SJSA1 (cell line): ENCODE measurements at places on chromosomes 7 and 10.

- no peak for DNase-seq
These were observed 724.5 kb upstream of the POT1 start for GRCh38 chr7:125654076-125654475.

- DNase-seq: no peak
These were observed 241.6 kb upstream of the GALNT17 start for GRCh38 chr7:70890147-70890969.

DNA sequence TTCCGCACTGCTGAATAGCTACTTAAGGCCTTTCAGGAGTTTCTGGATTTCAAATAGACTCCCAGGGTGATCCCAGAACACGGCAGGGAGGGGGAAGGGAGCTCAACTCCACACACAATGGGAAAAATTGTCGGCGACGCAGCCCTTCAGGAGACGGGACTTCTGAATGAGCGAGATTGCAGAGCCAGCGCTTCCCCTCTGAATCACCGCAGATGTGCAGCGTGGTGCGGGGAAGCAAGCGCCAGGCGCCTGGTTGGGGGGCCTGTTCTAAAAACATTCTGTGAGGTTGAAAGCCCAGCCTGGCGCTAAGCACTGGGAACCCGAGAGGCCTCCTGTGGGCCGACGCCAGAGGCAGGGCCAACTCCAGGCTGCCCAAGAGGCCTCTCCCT is 163.3 kb downstream of the MAD1L1 start:
- no peak for DNase-seq

DNA sequence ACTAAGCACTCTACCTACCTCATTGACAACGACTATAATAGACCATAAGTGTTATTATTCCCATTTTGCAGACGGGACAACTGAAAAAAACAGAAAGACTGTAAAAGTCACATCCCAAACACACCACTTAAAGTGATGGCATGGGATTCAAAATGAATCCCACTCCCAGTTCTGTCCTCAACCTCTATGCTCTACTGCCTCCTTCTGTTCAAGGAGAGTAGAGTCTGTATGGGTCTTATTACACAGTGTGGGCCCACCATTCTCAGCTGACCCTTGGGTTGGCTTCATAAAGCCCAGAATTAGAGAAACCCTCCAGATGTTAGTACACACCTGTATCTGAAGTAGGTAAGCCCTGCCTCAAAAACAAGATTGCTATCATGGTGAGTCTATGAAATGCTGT is 102.2 kb downstream of the GRM8 start:
- DNase-seq: no peak

- no peak for DNase-seq
These were observed 134.4 kb downstream of the ADRA2A start for GRCh38 chr10:111211241-111211640.

DNA sequence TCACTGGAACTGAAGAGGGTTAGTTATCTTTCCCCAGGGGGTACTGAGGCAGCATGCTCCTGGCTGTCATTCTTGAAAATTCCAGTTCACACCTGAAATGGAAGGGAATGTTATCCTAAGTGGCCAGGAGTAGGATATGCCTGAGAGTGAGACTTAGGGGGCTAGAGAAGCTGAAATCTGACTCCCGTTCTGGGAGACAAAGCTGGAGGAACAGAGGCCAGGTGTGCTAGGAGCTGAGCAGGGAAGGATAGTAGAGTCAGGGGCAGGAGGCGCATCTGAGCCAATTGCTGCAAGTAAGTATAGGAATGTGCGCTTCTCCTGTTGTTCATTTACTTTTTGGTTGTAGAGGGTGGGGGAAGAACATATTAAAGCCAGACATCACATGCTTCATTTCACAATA is 58.1 kb upstream of the KIAA1217 start:
- no peak for DNase-seq

GRCh38 chr7:29884399-29885272 is 78.3 kb downstream of the WIPF3 start:
- DNase-seq: no peak

DNA sequence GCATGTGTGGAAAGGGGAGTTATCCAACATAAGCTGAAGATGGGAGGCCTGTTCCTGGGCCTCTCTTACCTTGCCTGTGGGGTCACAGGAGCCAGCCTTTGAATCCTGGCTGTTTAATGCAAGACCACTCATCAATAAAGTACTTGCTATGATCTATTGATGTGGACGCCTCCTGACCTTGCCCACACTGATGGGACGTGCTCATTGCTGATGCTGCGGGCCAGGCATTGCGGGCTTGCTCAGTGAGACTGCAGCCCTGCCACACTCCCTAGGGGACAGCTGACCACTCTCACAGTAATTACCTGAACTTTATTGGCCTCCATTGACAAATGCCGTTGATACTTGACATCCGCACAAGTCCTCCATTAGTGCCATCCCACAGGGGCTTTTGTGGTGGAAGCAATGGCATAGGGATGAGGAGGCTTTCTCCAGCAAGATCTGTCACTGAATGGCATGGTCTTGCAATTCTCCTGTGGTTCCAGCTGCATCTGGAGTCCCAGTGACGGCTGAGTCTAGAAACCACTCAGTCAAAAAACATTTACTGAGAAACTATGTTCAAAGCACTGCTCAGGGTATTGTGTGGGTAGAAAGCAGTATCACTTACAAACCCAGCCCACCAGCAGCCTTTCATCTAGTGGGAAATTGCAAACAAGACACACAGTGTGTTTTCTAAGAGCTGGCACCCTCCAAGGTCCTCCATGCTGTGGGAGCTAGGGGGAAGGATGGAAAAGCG is 135.1 kb upstream of the YAE1 start:
- no peak for DNase-seq

- DNase-seq: no peak
These were observed 238.7 kb downstream of the PLXNA4 start for GRCh38 chr7:132337450-132338080.

- no peak for DNase-seq
These were observed 165.6 kb downstream of the TPK1 start for GRCh38 chr7:144670218-144670617.

- DNase-seq: peak; percentile 59
These were observed 10.2 kb downstream of the KIAA1549 start for GRCh38 chr7:138970952-138971351.

DNA sequence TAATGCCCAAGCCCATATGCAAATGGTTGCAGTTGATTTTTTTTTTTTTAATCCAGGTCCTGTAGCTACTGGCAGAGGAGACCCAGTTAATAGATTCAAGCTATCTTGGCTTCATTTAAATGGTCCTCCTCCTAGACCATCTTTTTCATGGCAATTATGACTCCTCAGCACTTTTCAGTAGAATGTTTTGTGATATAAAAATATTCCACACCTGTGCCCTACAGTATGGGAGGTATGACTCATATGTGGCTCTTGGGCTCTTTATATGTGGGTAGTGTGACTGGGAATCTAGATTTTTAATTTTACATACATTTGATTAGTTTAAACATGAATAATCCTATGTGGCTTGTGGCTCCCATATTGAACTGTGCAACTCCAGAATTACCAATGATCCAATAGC is 80.1 kb downstream of the ITGB1 start:
- DNase-seq: no peak

DNA sequence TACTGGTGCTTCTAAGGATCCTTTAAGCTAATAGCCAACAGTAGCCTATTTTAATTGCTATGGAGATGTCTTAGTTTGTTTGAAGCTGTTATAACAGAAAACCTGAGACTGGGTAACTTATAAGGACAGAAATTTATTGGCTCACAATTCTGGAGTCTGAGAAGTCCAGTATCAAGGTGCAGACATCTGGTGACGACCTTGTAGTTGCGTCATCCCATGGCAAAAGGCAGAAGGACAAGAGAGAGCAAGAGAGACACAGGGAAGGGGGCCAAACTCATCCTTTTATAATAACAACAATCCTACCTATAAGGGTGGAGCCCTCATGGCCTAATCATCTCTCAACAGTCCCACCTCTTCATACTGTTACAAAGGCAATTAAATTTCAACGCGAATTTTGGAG is 39.1 kb downstream of the NRCAM start:
- no peak for DNase-seq

GRCh38 chr7:1503390-1503789 is 799 bp downstream of the INTS1 start:
- DNase-seq: no peak

GRCh38 chr10:3570131-3570729 is 214.8 kb downstream of the KLF6 start:
- no peak for DNase-seq

DNA sequence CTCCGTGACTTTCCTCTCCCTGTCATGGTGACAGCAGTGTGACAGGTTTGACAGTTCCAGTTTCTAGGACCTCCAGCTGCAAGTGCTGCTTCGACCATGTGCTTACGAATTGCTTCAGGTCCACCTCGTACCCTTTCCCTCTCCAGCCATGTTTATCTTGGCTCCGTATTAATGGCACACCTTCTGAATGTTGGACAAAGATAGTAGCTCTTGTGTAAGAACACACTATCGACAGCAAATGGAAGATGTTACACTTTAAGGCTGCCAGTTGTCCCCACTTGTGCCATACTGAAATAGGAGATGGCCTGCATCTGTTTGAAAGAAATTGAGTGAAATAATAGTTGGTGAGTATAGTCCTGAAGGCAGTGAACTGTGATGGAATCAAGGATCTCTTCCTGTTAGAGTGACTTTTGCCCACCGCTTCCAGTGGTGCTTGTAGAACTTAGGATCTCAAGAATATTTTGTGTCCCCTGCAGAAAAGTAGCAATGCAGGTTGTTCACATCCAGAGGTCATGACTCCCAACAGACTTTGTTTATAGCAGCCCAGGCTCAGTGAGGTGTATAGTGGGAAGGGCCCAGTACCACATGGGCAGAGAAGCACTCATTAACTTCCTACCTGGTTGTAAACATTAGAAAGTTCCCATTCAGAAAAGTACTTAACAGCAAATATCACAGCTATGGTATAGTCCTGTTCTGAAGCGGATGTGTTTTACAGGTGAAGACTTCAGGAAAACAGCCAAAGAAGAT is 629.7 kb upstream of the GALNT17 start:
- DNase-seq: no peak

GRCh38 chr7:2154831-2155230 is 77.9 kb downstream of the MAD1L1 start:
- DNase-seq: no peak

DNA sequence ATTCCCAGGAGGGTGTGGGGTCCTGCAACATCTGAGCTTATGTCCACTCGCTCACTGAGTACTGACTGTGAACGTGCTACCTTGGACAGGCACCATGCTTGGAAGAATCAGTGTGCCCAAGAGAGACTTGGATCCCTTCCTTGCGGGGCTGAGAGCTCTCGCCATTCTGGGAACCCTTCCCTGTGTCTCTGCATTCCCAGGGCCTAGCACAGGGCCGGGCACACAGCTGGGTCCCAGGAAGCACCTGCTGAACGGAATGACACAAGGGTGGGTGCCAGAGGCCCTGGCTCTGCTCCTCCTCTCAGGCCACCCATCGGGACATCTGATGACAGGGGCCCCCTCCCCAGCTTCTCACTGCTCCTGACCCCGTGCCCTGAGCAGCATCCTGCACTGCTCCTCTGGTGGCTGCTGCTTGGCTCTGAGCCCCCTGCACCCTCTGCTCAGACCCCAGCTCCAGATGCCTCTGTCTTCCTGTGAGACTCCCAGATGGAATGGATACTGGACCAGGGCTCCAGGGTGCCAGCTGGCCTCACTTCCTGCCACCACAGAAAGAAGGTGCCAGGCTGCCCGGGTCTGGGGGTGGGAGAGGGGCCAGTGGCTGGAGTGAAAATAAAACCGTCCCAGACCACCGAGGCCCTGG is 129.6 kb downstream of the NEURL1 start:
- no peak for DNase-seq

DNA sequence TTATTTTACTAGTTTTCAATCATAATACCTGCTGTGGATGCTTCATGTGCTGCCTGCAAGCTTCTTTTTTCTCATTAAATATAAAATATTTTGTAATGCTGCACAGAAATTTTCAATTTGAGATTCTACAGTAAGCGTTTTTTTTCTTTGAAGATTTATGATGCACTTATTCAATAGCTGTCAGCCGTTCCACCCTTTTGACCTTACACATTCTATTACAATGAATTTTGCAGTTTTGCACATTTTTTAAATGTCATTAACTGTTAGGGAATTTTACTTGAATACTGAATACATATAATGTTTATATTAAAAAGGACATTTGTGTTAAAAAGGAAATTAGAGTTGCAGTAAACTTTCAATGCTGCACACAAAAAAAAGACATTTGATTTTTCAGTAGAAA is 103.0 kb downstream of the PTEN start:
- DNase-seq: no peak

- DNase-seq: no peak
These were observed 84.7 kb downstream of the MMRN2 start for GRCh38 chr10:86872757-86873156.

DNA sequence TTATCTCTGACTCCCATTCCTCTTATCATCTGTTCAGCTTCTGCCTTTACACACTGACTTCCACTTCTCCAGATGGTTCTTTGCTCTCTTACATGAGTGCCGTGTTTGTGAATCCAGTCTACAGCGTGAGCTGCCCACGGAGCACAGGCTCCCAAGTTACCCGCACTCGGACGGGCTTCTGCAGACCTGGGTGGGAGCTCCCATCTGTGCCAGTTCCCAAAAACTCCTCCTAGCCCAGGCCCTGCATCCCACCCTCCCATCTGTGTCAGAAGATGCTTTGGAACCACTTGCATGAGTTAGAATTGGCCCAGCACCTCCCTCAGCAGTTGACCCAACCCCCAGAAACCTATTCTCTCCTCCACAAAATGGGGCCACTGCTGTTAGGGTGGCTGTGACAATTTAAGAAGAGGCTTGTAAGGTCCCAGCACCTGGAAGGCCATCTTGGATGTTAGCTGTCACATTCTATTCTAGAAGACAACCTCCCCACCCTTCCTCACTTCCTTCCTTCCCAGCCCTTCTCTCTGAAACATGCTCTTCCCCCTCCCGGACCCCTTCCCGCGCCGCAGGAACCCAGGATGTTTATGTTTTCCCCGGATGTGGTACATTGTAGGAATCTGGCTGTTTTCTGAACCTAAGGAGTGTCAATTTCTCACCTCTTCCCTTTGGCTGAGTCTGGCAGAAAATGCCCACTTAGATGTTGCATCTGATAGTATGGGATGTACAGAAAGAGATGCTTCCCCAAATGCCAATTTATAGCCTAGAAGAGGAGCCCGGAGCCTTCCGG is 79.2 kb downstream of the CCDC3 start:
- DNase-seq: peak; percentile 67

GRCh38 chr10:20085115-20085514 is 268.9 kb downstream of the PLXDC2 start:
- no peak for DNase-seq

DNA sequence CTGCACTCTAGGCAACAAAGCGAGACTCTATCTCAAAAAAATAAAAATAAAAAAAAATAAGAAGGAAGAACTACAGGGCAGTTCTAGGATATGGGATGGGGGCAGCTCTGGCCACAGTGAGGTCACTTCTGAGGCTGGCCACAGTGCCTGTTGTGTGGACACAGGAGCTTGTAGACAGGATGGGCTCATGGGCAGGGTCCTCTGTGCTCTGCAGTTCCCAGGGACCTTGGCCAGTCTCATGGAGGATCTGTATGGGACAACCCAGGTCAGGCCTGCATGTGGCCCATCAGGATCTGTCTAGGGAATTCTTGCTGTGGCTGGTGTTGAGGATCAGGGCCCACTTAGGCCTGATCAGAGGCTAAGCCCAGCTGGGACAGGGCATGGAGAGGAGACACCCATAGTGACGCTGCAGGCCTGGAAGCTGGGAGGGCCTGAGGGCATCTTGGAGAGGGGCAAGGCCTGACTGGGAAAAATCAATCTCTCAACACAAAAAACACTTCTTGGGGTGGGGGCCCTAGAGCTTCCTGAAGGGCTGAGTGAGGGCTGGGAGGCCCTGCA is 19.4 kb upstream of the PAX2 start:
- DNase-seq: no peak

- no peak for DNase-seq
These were observed 17.1 kb downstream of the ARHGAP21 start for GRCh38 chr10:24706479-24707118.
